SW 1271 (cell line): ENCODE measurements at places on chromosomes 2 and 18.

- no peak for DNase-seq
Observed at GRCh38 chr2:181314551-181314950, 142.6 kb upstream of the ITGA4 start.

DNA sequence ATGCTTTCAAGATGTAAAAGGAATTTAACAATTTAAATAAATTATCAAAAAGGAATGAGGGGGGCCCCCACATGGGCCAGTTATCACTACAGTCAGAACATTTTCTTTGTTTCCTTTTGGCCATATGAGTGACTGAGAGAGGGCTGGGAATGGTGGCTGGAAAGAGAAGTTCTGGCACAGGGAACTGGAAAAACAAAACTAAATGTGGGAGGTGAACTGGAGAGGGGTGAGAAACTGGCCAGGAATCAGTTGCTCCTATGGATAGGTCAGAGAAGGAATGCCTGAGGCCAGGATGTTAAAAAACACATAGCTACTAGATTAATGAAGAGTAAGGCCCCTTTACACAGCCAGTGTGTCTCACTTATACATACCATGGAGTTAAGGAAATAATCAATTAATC, 121.0 kb downstream of the RBMS1 start:
- DNase-seq = no peak

- DNase-seq = no peak
Observed at GRCh38 chr2:117523267-117523666, 291.2 kb upstream of the DDX18 start.

DNA sequence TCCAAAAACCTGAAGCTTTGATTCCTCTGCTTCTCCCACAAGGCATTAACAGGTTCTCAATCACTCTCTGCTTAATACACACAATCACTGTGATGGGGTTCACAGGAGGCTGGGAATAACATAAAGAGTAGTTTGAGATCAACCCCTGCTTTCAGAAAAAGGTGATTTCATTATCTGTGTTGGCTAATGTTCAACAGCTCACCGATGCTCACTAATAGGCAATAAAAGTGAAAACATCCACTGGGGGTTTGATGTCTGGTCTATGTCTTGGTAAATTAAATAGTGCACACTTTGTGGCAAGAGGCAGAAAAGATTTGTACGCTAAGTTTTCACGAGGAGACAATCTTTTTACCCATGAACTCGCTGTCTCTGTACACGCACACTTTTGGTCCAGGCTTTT, 159.3 kb upstream of the SERPINE2 start:
- DNase-seq = no peak

DNA sequence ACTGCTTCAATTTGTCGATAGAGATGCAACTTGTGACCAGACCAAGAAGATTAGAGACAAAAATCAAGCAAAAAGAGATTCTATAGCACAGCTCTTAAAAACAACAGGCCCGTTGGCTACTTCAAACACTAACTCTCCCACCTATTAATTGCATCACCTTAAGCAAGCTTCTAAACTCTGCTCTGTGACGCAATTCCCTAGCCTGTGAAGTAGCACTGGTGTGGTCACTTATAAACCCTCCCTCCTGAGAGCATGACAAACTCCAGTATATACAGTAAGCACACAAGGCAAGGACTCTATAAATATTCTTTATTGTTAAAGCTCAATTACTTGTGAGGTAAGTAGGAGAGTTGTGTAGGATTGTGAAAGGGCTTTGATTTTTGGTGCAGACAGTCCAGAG, 72.3 kb downstream of the CMPK2 start:
- no peak for DNase-seq

- DNase-seq = no peak
Observed at GRCh38 chr2:159076241-159076640, 107.8 kb downstream of the TANC1 start.

- DNase-seq = no peak
Observed at GRCh38 chr18:13791181-13791580, 32.8 kb upstream of the MC5R start.

DNA sequence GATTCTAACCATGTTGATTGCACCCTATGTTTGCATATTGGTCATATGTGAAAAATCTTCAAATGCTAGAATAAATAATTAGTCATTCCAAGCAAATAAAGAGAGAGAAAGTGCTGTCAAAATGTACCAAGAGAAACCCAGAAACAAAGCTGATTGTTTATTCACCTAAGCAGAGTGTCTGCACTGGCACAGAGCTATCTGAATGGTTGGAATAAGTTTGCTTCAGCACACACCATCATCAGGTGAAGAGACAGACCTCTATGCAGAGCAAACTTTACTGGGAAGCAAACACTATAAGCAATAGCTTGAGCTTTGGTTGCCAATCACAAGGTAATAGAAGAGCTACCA, 25.4 kb downstream of the DSG4 start:
- DNase-seq = no peak

- no peak for DNase-seq
Observed at GRCh38 chr2:128421861-128422311, 103.2 kb upstream of the HS6ST1 start.

DNA sequence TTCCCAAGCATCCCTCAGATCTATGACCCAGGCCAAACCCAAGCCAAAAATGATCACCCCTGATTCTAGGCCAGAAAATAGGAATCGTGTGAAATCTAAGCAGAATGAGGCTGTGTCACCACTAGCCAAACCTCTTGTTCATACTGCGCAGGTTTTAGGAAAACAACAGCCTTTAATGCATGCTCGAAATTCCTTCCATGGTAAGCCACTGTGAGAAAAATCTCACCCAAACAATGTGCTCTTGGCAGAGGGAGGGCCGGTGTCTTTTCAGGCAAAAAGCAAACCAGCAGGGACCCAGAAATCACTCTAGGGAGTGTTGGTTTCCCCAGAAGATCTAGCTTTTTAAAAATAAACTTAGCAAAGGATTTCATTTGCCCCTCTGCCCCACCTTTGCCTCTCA, 71.2 kb upstream of the FOSL2 start:
- DNase-seq = no peak

- DNase-seq = no peak
Observed at GRCh38 chr2:157480182-157480961, 36.5 kb upstream of the CYTIP start.

- no peak for DNase-seq
Observed at GRCh38 chr18:63869374-63869773, 18.1 kb upstream of the SERPINB2 start.

GRCh38 chr2:169585673-169586072, 1.5 kb downstream of the PPIG start:
- DNase-seq = no peak

DNA sequence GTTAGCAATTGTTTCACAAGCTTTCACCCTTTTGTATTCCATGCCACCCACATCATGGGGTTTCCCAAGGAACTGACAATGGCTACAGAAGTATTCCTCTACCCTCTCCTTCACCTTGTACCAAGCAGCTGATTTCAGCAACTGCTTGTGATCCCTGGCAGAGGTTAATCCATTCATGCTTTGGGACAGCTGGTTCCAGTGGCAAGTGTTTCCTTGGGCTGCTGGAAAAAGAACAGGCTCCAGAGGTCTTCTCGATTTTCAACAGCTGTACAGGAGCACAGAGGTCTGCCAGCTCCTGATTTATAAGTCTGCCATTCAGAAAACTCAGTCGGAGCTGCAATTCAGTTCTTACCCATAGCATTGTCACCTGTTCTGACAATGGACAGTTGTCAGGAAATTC, 239.2 kb upstream of the CWC22 start:
- DNase-seq = no peak

DNA sequence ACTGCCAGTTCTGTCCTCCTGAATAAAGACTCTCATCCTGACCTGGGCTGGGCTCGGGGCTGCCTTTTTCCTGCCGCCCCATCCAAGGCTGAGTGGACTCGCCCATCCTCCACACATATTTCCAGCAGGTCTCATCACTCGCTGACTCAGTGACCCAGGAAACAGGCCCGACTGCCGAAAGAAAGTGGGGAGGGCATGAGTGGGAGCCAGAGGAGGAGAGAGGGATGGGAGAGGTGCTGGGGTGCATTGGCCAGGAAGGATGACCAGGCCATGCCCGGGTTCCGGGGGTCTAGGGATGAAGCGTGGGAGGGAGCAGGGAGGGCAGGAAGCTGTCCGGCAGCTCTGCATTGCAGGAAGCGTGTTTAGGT, 66.7 kb downstream of the TWIST2 start:
- DNase-seq = no peak

- DNase-seq = no peak
Observed at GRCh38 chr2:97741251-97741650, 27.9 kb downstream of the ZAP70 start.

GRCh38 chr2:85996591-85996990, 107.8 kb upstream of the ST3GAL5 start:
- DNase-seq = no peak

DNA sequence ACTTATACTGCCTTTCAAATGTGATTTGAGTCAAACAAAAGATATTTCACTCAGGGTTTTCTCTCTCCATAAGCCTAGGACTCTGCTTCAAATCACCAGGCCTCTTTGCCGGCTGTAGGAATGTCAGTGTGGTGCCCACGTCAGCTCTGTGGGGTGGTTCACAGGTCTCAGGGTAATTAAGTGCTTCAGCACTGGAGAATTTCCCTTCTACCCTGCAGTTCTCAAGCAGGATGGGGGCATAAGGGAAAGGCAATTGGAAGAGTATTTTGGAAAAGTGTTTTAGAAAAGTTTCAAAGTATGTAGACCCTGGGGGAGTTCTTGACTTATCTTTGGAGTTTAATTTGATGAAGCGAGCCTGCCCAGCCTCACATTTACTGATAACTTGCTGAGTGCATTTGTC, 9.6 kb downstream of the CNGA3 start:
- no peak for DNase-seq

GRCh38 chr2:215811409-215812345, 201.7 kb downstream of the MREG start:
- DNase-seq = no peak

GRCh38 chr2:43024515-43025011, 201.8 kb downstream of the ZFP36L2 start:
- DNase-seq = peak; percentile 48

DNA sequence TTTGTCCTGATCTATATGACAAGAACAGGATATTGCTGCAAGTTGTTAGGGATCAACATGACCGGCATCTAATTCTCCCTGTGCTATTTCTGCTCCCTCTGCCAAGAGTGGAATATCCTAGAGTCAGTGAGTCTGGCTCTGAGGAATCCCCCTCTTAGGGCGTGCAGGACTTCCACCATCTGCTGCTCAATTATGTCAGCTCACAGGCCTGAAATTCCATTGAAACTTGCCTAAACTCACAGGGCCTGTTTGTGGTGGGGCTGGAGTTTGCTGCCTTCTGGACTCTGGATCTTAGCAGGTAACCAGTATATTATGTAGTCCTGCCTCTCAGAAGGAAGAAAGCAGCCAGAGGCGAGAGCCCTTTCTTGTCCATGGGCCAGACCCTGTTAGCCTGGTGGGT, 323.0 kb downstream of the TSN start:
- DNase-seq = no peak

- DNase-seq = no peak
Observed at GRCh38 chr2:133788386-133788785, 220.1 kb upstream of the NCKAP5 start.
